Aorta (tissue), 5 donors: ENCODE measurements at places on chromosomes 11 and 22. TPM values are rescaled to one million over a fixed set of nuclear protein-coding genes. Genes with fewer than 3 reads are reported as not detected.

PIH1D2 gene
- 1.0 TPM for polyA plus RNA-seq

EIF3F gene
- polyA plus RNA-seq = 486 TPM

TMEM191B gene
- polyA plus RNA-seq = 3.8 TPM

ANO5 gene
- polyA plus RNA-seq = 0.75 TPM

AIFM3 gene
- polyA plus RNA-seq = 1.4 TPM

C11orf52 gene
- polyA plus RNA-seq = 5.6 TPM

MS4A15 gene
- 0.05 TPM for polyA plus RNA-seq

B3GAT1 gene
- not detected for polyA plus RNA-seq
